ENCODE measurements at places on chromosomes 4 and X.

DNA sequence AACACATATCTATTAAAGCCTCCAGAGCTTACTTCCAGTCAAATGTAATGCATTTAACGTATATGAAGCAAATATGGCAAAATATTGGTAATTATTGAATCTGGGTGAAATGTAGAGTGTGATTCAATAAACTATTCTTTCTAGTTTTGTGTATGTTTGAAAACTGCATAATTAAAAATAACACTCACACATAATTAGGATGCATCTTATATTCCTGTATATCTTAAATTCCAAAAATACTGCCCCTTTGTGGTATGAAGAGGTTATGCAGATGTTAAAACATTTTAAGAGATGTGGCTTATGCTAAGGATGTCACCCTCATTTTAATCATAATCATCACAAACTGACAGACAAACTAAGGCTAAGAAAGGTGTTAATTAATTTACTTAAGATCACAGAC lies 182.9 kb downstream of the COX18 start:
- no peak for DNase-seq

DNA sequence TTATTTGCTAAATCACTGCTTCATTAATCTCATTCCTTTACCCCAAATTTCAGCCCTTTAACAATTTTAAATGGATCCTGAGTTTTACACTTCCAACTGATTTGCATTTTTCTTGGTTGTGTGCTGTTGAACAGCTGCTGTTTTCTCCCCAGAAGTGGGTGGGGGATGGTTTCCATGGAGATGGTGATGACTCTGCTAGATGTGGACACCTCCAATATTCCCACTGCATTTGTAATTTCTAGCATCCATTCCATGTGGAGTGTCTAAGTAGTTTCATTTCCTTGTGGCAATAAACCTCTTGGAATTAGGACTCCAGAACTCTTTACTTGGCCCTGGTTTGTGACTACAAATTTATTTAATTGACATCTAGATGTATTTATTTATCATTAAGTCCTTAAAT lies 330.4 kb downstream of the GBA3 start:
- DNase-seq = peak; percentile 3

DNA sequence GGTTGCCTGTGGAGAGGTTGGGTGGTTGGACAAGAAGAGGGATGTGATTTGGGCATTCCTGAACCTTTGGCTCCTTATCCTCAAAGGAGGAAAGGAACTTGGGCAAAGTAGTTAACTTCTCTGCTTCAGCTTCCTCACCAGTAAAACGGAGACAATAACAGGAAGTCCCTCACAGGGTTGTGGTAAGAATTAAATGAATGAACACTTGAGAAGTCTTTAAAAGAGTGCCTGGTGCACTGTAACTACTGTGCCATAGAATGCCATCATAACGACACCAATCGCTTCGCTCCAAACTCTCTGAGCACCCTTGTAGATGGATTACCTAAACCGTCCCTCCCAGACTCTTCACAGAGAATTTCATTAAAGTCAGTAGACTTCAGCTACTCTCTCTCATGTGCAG lies 10.5 kb downstream of the ZCCHC18 start:
- DNase-seq = no peak

GRCh38 chr4:123476089-123476488 lies 79.5 kb downstream of the SPRY1 start:
- no peak for DNase-seq

- DNase-seq = no peak
These were observed 137.6 kb downstream of the EGF start for GRCh38 chr4:110049951-110050925.

GRCh38 chrX:31036895-31037294 lies 34.9 kb downstream of the FTHL17 start:
- DNase-seq = no peak

DNA sequence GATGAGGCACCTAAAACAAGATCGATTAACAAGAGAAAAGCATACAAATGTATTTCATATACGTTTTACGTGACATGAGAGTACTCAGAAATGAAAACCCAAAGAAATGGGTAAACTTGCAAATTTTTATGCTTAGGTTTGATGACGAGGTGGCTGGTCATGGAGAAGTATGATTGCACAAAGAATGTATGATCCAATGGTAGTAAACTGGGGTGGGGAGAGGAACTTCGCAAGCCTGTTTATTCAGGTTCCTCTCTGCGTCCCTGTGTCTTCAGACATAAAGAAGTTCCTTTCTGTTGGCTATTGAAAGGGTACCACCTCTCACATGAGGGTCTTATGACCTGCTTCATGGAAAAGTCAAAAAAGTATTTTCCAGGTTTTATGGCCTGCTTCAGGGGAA lies 309.2 kb downstream of the BCOR start:
- DNase-seq = no peak

GRCh38 chrX:11408783-11409182 lies 115.6 kb downstream of the AMELX start:
- DNase-seq = no peak

DNA sequence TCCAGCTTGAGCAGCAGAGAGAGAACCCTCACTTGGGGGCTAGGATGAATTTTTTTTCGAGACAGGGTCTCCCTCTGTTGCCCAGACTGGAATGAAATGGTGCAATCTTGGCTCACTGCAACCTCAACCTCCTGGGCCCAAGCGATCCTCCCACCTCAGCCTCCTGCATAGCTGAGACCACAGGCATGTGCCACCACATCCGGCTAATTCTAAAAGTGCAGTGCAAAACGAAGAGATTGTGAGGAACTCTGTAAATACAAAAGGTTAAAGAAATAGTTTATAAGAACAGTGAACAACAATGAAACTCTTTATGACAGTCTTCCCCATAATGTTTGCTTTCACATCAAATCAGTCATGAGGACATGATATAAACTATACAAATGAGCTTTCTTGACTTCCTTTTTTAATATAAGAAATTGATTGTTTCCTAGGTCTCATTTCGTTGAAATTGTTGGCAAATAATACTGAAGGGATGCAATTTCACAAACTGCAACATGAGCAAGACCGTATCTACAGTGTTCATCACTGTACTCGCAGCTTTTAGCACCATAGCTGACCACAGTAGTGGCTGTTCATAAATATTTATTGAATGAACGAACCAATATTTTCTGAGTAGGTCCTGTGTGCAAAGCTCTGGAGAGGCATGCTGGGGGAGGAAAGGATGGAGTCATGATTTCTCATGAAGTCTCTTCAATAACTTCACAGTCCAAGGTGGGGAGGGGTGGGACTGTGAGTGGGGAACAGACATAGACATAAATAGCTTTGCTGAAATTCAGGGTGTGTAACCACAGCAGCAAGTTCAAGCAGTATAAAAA lies 116.1 kb downstream of the SHROOM3 start:
- DNase-seq = no peak

GRCh38 chr4:133865612-133866327 lies 335.8 kb downstream of the PABPC4L start:
- DNase-seq = no peak

DNA sequence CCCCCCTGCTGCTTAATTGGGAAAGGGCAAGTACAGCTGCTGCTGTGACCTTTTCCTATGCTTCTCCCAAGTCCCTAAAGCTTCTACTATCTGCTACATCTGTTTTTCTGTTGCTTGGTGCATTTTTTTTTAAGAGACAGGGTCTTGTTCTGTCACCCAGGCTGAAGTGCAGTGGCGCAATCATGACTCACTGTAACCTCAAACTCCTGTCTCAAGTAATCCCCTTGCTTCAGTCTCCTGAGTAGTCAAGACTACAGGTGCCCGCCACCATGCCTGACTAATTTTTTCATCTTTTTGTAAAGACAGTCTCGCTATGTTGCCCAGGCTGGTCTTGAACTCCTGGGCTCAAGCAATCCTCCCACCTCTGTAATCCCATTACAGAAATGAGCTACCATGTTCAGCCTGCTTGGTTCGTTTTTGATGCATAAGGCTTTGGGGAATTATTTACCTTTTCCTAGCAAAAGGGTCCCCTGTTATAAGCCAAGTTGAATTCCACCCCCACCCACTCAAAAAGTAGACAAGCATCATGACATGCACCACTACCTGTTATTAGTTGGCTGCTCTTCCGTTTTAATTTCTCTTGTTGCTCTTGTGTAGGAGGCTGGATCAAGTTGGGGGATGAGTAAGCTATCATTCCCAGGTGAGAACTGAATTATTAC lies 39.6 kb downstream of the DGKK start:
- DNase-seq = no peak

DNA sequence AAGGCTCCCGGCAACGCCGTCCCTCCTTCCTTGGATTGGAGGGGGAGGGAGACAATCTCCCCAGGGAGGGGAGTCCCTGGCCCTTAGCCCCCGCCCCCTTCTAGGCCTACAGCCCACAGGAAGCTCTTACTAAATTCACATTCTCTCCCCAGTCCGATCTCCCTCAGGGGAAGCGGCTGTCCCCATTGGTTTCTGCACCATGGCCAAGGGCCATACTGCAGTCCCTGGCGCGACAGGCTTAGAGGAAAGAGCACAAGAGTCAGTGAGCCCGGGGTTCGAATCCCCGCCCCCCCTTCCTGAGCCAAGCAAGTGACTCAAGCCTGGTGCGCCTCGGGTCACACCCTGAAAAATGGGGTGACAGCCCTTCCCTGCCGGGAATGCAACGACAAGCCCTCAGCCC lies 1.1 kb downstream of the ABLIM2 start:
- DNase-seq = no peak

DNA sequence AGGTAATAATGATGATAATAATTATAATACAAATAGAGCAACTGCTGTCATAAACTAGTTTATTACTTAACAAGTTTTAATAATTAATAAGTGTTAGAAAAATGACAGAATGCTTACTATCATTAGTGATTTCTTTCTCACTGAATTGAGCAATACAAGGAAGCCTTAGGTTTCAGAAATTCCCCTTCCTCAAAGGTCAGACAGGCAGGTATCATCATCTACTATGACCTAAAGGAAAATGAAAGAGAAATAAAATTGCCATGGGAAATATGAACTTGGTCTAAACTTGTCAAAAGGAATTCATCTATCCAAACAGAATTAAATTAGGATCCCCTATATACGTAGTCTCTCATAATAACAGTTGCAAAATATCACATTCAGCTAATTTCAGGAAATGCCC lies 56.3 kb upstream of the SLC7A11 start:
- no peak for DNase-seq

GRCh38 chr4:48333587-48333986 lies 7.7 kb upstream of the SLAIN2 start:
- DNase-seq = no peak
